Fibroblast of pulmonary artery (primary cell): ENCODE measurements at places on chromosomes 16 and 17.

DNA sequence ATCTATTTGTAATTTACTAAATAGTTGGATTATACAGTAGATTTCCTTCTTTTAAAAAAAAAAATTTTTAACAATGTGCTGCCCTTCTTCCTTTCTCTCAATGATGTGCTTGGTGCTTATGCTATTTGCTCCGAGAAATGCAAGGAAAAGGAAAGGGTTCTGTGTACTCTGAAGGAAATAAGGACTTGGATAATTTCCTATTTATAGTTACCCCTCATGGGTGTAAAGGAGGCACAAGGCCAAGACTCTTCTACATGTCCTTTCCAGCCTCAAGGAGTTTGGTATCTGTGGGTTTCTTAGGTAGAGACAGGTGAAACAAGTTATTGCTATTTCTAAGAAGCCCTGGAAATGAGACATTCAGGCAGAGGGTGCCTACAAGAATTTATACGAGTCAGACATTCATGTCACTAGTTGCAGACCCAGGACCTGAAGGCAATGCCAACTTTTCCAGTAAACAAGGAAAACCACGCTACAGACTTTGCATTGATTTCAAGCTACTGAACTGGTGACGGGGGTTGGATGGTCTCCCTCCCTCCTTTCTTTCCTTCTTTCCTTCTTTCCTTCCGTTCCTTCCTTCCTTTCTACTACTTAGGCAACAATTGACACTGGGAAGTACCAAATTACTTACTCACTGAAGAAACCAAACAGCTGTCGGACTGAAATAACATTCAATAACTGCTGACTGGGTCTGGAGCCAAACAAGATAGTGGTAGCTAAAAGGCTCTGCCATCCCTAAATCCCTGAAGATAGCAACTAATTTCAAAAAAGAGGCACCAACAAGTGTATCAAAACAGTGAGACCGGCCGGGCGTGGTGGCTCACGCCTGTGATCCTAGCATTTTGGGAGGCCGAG lies 33.8 kb upstream of the GHDC start:
- peak; percentile 62 for DNase-seq

DNA sequence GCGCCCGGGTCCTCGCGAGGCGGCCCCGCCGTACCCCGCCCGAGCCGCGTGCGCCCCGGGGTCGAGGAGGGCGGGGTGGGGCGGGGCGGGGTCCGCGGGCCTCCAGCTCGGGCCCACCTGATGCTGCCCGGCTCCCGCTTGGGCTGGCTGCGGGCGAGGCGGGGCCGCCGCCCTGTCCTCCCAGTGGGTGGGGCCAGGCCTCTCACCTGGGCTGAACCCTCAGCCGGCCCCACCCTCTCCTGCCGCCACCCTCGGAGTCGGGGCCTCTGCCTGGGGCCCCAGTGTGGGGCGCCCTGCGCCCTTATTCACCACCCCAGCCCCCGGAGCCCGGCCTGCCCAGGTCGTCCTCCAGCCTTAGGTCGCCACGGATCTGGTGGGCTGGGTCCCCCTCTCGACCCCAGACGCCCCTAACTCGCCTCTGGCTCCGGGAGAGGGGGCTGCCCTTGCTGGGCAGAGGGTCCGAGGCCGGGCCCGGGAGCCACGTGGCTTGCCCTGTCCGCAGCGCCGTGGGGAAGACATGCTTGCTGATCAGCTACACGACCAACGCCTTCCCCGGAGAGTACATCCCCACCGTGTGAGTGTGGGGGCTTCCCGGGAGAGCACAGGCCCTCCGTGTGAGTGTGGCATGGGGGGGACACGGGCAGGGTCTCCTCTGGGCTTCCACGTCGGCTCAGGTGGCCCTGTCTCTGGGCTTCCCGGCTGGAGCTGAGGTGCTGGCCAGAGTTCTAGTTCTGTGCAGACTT lies 578 bp downstream of the RAC3 start:
- DNase-seq = no peak

DNA sequence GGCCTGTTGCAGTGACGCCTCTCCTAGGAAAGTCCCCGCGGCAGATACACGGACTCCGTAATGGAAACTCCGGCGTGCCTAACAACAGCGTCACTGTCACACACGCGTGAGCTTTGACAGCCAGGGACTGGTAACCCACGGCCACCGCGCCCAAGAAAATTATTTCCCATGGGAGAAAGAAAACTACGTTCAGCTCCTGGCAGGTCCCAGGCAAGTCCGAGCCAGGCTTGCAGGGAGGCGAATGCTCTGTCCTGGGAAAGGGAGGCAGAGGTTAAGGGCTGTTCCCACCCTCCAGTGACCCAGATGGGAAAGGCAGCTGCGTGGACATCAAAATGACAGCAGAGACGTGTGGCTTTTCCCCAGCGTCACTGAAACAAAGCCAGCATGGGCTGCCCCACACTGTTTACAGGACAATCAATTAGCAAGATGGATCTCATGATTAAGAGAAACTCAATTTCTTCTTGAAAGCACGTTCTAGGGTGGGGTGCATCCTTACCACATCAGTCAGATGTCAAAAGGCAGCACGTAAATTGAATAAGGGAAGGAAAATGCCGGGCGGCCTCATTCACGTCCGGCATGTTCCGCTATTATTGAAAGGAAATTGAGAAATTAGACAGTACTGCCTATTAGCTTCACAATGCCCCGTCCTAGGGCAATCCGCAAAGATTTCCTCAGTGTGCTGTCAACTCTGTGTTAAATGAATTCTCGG lies 82.5 kb downstream of the NXN start:
- no peak for DNase-seq

DNA sequence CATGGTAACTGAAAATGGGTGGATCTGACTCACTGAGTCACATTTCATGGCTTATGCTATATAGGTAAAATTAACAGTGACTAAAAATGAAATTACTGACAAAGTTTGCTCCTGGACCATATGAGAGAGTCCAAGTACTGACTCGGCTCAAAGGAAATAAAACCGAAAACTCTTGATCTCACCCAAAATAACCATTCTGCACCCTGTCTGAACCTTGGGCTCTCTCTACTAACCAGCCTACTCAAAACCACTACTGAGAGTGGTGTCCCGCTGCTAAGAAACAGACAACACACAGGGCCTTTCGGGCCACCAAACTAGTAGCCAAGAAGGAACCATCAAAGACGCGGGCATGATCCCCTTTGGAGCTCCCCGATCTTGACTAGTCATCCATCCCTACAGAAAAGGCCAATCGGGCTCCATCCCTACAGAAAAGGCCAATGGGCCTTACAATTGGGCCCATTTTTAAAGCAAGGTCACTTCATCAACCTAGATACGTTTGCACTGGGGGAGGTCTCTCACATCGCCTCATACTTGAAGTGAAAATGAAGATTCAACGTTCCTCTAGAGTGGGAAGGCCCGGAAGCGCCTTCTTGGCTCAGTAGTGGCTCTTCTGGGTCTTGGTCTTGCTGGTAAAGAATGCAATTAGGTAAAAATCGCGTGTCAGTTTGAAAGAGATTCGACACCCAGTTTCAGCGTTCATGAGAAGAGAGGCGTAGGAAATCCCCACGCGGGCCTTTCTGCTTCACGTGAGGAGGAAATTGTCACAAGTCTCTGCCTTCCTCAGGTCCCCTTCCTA lies 720 bp upstream of the ZPBP2 start:
- DNase-seq = no peak

- DNase-seq = no peak
Observed at GRCh38 chr16:81905277-81905676, 106.0 kb downstream of the SDR42E1 start.

DNA sequence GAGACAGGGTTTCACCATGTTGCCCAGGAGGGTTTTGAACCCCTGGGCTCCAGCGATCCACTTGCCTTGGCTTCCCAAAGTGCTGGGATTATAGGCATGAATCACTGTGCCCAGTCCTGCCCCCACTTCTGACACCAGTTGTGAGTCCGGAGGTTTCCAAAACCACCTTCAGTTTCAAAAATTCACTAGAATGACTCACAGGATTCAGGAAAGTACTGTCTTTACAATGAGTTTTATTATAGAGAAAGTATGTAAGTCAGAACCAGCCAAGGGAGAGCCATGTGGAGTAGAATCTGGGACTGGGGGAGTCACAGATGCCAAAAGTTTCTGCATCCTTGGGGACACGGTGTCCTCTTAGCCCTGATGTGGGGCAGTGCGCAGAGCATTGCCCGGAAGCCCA lies 55.1 kb downstream of the PLD6 start:
- DNase-seq = peak; percentile 73

DNA sequence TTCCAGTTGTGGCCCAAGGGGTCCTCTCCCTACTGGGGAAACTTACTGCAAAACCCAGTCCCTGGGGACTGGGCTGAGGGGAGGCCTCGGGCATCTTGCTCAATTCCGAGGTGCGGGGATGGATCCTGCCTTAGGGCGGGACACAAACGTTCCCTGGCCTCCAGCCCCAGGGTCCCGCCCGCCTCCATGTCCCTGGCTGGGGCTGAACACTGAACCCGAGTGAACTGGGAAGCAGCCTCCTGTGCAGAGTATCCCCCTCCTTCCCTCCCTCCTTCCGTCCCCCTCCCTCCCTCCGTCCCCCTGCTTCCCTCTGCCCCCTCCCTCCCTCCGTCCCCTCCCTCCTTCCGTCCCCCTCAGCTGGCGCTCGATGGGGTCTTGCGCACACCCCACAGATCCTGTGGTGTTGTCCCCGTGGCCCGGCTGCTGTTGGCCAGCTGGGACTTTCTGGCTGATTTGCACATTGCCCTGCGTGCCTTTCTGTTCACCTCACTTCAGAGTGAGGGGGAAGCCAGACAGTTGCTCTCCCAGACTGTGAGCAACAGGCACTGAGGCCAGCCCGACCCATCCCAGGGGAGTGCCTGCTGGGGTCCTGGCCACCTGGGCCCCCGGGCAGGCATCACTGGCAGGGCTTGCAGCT lies 5.5 kb downstream of the TRAF7 start:
- peak; percentile 39 for DNase-seq

- peak; percentile 74 for DNase-seq
Observed at GRCh38 chr17:20955427-20956323, 87.1 kb downstream of the USP22 start.

DNA sequence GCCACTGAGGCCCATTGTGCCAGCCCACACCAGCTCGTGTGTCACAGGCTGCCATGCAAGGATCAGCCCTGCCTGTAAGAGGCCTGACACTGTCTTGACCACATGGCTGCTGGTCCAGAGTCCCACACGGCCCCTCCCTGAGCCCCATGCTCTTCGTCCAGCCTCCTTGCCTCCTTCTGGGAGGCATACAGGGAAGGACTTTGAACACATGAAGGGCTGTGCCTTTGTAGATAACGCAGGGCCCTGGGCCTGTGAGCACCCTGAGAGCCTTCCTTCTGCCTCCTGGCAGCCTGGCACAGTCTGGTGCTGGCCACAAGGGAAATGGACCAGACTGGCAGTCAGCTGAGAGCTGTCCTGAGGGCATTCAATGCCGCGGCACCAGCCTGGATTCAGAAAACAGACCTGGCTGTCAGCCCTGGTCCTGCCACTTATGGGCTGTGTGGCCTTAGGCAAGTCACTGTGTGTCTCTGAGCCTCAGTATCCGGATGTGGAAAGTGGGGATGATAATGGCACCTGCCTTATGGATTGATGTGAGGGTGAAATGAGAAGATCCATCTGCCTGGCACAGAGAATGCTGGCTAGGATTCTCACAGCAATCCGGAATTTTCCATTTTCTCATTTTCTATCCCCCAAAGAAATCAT lies 19.2 kb upstream of the SPNS2 start:
- DNase-seq = no peak

DNA sequence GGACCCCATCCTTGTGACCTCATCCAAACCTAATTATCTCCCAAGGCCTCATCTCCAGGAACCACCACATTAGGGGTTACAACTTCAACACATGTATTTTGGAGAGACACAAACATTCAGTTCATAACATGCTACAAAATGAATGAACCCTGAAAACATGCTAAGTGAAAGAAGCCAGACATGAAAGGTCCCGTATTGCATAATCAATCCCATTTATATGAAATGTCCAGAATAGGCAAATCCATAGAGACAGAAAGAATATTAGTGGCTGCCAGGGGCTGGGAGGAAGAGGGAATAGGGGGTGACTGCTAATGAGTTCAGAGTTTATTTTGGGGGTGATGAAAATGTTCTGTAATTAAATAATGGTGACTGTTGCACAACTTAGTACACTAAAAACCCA lies 3.7 kb upstream of the IL34 start:
- no peak for DNase-seq

DNA sequence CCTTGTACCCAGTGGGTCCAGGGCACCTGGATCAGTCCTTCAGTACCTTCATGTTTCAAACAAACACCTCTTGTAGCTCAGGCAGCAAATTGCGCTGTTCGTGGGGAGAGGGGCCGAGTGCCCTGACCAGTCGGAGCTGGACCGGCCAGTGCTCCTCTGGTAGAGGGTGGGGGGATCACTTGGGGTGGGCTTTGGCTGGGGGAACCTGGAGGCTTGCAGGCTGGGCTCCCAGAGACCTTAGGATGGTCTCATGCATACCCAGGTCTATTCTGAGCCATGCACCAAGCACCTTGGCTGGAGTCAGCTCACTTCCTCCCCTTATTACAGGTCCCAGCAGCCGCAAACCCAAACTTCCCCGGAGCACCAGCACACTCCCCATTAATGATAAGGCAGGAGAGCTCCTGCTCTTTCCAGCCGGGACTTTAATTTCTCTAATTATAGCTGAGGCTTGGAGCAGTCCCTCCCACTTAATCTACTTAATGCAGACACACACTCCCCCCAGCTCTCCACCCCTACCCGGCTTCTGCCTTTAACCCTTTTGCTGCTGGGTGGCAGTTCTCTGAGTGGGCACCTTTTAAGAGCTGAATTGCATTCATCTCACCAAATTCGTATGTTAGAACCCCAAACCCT lies 26.3 kb upstream of the MGAT5B start:
- DNase-seq = no peak

DNA sequence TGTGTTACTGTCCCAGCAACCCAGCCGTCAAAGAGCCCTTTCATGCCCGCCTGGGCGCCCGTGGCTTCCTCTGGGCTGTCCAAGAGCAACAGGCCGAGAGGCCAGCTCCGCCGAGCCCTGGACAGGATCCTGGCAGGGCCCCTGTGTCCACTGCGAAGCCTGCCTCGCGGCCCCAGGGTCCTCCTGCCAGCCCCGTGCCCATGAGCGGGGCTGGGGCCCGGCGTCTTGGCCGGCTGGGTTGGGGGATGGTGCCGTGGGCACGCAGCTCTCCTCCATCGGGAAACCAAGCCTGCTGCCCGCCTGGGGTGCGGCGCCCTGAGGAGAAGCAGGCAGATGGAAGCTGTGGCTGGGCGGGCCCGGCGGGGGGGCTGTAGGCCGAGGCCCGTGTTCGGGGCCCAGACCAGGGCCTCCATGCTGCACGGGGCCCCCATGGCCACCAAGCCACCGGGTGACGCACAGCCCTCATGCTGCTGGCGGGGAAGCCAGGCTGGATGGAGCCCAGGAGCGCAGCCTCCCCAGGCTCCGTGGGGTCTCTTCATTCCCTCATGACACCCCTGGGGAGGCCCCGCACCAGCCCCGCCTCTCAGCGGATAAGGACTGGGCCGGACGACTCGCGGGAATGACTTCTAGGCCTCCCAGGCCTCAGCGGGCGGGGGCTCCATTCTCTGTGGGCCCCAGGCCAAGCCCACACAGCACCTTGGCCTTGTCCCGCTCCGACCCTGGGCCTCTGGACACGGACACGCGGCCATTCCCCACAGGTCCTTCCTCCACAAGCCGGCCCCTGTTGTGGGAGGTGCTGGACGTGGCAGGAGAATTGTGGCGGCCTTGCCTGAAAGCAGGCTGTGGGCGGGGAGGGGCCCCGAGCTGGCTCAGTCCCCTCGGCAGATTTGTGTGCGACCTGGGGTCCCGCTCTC lies at the start of gene C1QTNF8:
C1QTNF8 (minus strand) TSS at position 76 of the 914 bp plus-strand sequence. CDS start 1,322 bp downstream, outside the sequence.
- no peak for DNase-seq
